ENCODE measurements at places on chromosomes 1 and 21.

- DNase-seq, result no peak
These were observed 30.3 kb upstream of the TMEM125 start for GRCh38 chr1:43239484-43239883.

GRCh38 chr1:114061121-114061830, 82.0 kb downstream of the OLFML3 start:
- no peak for DNase-seq

DNA sequence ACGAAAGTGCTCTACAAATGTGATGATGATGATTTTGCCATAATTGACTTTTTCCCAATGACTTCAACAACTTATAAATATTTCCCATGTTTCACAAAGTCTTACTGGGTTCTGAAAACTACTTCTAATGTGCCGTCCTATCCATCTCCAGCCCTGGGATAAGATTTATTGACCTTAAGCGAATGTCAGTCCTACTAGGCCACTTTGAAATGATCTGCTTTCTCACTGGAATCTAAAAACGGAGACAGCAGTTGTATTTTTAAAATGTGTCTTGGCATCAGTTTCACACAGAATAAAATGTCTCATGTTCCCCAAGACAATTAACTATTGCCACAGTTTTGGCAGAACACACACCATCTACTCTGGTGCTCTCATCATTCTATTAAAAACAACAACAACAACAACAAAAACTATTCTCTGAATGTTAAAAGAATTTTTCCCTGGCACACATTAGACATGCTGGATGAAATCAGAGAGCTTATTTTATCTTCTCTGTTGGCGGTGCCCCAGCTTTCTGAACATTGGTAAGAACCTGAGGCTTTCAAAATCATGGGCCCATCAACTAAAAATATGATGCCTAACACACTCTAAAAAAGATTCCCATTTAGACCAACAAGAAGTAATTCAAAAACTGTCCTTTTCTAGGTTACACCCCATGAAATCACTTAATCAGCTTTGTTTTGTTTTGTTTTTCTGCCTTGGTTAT, 23.1 kb upstream of the DNASE2B start:
- DNase-seq, result no peak

- DNase-seq, result no peak
These were observed 40.0 kb downstream of the TMCO4 start for GRCh38 chr1:19759740-19760089.

DNA sequence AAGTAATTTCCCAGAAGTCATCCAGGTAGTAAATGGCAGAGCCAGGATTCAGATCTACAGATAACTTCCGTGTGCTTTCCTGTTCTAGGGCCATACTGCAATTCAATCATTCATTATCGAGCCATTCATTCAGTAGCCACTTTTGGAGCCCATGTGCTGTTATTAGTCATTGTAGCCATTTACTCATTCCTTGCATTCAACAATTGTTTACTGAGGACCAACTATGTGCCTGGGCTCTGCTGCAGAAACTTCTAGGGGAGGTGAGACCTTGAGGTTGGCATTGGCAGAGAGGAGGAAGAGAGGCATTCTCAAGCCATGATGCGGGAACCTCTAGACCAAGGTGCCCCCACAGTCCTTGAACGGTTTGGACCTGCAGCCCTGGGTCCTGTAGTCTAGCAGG, 27.9 kb downstream of the EPHB2 start:
- no peak for DNase-seq

- no peak for DNase-seq
These were observed 844.9 kb downstream of the KCNT2 start for GRCh38 chr1:195763146-195763906.
